ENCODE measurements at places on chromosomes 11 and 22. TPM values are rescaled to one million over a fixed set of nuclear protein-coding genes. Genes with fewer than 3 reads are reported as not detected.

- DNase-seq, result peak; percentile 86
Measured at GRCh38 chr22:36577019-36577418, 48.1 kb upstream of the EIF3D start.

DNA sequence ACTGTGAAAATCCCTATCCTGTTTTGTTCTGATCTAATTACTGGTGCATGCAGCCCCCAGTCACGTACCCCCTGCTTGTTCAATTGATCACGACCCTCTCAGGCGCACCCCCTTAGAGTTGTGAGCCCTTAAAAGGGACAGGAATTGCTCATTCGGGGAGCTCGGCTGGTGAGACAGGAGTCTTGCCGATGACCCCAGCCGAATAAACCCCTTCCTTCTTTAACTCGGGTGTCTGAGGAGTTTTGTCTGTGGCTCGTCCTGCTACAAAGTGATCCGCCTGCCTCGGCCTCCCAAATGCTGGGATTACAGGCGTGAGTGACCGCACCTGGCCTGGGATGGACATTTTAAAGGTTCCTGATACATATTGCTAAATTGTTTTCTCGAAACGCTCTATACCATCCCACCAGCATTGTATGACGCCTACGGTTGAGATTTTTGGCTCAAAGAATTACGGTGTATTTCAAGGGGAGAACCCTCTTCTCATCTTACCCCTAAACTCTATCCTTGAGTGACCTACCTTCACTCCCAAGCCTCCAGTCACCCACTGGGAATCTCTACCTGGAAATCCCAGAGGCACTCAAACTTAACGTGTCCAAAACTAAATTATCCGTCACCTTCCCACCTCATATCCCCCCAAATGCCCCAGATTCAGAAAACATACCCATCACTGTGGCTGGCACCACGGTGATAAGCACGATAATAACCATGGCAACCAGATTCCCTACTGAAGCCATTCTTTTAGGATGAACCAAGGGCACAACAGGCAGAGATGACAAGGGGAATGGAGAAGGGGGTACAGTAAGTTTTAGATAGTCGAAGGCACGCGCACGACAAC, 789 bp upstream of the POLA2 start:
- DNase-seq, result no peak

DNA sequence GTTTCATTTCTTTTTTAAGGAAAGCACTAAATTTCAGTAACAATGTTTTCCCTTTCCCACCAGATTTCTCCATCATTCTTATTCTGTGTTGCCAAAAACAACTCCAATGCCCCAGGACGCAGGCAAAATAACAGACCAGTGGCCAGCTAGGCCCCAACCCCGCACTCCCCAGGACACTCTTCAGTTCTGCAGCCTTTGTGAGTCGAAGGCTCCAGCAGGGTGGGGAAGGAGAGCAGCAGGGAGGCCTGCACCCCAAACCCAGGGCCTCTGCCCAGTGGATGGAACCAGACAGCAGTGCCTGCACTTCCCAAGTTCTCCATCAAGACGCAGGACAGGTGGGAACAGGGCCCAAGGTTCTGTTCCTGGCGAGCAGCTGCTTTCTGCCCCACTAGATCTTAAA, 34.4 kb downstream of the PPP2R1B start:
- no peak for DNase-seq

DNA sequence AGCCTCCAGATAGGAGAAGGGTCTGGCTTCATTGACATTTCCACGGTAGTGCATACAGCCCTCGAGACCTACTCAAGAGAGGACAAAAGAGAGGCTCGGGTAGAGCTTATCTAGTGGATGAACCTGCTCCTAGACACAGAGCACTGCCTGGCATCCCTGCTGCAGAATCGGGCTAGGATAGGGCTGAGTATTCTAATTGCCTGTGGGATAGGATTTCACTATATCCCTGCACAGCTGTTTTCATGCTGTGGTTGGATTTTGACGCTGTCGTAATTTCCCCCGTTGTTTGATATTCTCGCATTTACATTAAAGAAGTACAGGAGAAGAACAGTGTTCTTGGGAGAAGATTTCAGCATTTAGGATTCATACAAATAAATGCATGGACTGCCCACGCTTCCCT, 107.8 kb downstream of the KIRREL3 start:
- DNase-seq, result peak; percentile 46

DNA sequence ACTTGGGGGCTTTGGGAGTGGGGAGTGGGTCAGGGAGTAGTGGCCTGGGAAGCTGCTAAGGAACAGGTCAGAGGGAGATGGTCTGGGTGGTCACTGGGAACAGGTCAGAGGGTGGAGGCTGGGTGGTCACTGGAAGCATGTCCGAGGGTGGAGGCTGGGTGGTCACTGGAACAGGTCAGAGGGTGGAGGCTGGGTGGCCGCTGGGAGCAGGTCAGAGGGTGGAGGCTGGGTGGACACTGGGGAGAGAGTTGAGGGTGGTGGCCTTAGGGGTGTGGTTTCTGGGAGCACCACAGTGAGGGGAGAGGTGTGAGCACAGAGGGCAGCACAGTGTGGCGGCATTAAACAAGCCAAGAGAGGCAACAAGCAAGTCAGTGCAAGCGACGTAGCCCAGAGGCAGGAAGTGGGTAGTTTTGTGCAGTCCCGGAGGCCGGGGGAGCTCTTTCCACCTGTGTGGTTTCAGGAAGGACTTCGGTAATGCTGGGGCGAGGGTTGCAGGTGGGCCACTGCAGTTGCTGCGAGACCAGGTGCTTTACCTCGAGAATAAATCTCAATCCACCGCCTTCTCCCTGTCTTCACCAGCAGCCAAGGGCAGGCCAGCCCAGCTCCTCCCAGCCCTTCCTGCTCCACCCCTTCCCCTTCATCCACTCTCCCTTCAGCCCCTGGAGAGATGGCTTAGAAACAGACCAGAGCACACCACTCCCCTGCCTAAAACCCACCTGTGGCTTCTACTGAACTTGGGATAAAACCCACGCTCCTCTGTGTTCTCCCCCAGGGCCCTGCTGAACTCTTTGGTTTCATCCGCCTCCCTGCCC, 3.2 kb upstream of the CACNA1I start:
- no peak for DNase-seq

DNA sequence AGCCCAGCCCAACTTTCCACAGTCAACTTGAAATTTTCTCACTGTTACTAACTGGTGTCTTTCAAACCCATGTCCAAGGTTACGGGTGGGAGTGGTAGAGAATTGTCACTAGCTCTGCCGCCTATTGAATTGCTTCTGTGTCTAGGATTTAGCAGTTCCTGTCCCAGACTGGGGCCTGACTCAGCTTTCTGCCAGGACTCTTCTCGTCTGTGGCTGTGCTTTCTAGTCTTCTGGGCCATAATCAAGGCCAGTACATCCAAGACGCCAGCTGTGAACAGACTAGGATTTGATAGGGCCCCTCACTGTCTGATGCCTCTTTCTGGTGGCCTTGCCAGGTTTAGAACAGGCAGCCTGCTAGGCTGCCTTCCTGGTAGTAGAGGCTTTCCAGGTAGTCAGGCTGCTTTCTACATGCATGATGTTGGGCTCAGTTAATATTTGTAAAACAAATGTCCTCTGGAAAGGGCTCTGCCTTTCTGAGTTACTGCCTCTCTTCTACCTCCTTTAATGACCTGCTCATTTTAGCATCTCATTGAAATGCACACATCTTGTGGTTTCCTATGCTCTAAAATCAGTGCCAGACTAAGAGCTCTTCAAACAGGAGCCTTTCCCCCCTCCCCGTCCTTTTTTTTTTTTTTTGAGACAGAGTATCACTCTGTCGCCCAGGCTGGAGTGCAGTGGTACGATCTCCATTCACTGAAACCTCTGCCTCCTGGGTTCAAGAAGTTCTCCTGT, 13.1 kb upstream of the HIKESHI start:
- no peak for DNase-seq

DNA sequence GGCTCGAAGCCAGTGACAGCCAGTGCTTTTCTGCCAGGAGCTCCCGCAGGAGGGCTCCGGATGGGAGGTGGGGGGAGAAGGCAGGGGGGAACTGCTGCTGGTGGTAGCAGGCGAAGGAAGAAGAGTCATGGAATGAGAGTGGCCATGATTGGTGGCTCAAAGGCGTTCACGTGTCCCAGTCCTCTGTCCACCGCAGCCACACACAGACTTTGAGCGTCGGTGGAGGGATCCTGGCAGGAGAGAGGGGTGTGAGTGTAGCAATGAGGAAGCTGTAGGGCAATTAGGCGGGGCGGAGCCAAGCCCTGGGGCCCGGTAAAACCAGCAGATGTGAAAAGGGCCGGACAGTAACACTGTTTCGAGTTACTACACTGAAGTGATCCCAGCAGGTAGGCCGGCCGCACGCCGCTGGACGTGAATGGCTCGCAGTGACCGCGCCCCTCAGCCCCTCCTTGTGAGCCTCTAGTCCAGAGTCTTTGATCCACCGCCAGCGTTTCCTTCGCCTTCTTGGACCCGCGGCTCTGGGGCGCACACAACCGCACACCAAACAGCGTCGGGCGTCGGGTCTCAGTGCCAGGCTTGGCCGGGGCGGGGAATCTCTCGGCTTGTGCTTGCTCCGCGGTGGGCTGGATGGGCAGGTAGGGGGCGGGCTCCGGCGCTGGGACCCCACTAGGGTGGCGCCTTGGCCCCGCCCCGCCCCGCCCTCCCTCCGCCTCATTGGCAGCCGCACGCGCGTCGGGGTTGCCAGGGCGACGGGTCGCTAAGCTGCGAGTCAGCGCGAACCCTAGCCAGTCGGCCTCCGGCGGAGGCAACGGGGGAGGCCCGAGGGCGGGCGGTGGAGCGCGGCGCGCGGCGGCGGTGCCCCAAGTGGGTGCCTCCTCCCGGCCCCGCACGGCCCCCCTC, at the start of gene LRRC10B:
Gene LRRC10B, plus strand, starts transcription at position 788 of the 900 bp plus-strand sequence. CDS start 250 bp downstream, outside the sequence.
- no peak for DNase-seq

GRCh38 chr11:74019104-74019738, 10.3 kb upstream of the UCP3 start:
- no peak for DNase-seq

ANO9 gene
- not detected for total RNA-seq

TECTA gene
- total RNA-seq, result 0.32 TPM

NNMT gene
- total RNA-seq, result 1,139 TPM

SCGB1C1 gene
- total RNA-seq, result not detected

PPP1R14B gene
- 696 TPM for total RNA-seq

F2 gene
- not detected for total RNA-seq

SCT gene
- not detected for total RNA-seq

ASCL2 gene
- not detected for total RNA-seq
